Fibroblast of skin of scalp (primary cell): ENCODE measurements at places on chromosomes 7 and 10.

- peak; percentile 30 for DNase-seq
These were observed 230.1 kb upstream of the PRPS1L1 start for GRCh38 chr7:18257711-18258110.

DNA sequence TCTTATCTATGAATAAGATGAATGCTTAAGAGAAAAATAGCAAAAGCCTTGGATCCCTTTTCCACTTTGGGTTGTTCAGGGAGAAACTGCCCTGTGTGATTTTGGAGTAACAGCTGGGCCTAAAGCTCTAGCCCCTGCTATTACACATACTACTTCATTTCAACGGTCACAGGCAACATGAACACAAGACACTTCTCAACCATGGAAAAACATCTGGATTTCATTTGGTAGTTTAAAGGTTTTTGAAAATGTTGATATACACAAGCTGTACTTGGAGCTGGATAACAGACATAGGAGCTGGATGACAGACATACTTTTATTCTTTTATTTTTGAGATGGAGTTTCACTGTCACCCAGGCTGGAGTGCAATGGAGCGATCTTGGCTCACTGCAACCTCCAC is 2.7 kb upstream of the CHUK start:
- DNase-seq: no peak

- no peak for DNase-seq
These were observed 17.1 kb downstream of the LRRN3 start for GRCh38 chr7:111108000-111108399.

DNA sequence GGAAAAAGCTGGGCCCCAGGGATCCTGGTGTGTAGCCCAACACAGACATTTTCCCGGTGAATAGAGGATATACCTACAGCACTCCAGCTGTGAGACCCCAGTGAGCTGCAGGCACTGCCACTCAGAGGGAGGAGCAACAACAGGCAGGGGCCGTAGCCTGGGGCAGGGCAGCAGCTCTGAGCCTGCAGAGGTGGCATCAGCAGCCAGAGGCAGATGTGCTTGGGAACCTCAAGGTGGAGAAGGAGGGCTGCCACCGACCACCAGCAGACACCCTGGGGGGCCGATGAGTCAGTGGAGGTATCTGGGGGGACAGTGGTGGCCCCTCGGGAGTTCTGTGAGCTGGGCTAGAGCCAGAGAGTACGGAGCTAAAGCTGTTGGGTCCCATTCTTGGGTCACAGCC is 110.2 kb upstream of the GDF10 start:
- no peak for DNase-seq
